ENCODE measurements at places on chromosomes 12 and 14.

DNA sequence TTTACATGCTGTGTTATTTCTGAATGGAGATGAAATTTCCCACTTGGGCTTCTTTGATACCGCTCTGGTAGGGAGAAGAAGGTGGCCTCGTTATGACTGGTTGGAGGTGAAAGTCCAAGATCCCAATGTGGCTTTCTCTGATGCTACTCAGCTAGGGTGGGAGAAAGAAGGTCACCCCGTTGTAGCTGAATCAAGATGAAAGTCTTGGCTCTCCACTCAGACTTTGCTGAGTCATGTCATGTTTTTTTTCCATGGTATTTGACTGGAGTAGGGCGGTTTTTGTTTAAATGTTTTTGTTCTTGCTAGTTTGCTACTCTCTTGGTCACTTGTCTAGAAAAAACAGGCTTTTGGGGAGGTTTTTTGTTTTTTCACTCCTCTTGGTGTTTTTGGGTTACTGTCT, 2.4 kb upstream of the PDE6H start:
- DNase-seq, result no peak

- peak; percentile 74 for DNase-seq
Observed at GRCh38 chr14:22852940-22853767, 16.8 kb downstream of the MMP14 start.

DNA sequence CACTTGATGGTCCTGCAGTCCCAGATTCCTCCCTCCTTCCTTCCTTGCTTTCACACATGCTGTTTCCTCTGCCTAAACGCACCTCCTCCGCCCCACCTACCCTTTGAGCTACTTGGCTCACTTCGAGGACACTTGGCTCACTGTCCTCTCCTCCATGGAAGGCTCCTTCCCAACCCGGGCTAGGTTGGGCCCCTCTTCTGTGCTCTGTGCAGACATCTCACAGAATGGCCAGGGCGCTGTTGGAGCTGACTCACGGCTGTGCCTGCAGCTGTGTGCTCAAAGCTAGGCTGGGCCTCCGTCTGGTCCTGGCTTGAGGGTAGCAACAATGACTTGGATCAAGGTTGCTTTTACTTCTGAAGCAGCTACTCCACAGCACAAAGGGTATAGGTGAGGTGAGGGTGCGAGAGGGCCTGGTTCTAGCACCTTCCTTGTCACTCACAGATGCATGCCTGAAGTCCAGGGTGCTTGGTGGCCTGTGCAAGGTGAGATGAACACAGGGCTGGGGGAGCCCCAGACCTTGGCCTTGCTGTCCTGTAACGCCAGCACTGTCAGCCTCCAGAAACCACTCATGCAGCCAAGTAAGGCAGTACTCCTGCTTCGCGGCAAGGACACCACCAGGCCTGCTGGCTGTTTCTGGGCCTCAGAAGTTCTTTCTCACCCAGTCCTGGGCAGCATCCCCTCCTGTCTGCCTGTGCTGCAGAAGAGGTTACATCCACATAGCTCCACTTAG, 61.8 kb downstream of the GALNT16 start:
- DNase-seq, result no peak

- peak; percentile 50 for DNase-seq
Observed at GRCh38 chr12:53205747-53206419, 1.2 kb downstream of the ITGB7 start.
